ENCODE measurements at places on chromosomes 2 and 18. TPM values are rescaled to one million over a fixed set of nuclear protein-coding genes. Genes with fewer than 3 reads are reported as not detected.

- DNase-seq, result no peak
Measured at GRCh38 chr2:241094172-241094571, 7.9 kb downstream of the MTERF4 start.

DNA sequence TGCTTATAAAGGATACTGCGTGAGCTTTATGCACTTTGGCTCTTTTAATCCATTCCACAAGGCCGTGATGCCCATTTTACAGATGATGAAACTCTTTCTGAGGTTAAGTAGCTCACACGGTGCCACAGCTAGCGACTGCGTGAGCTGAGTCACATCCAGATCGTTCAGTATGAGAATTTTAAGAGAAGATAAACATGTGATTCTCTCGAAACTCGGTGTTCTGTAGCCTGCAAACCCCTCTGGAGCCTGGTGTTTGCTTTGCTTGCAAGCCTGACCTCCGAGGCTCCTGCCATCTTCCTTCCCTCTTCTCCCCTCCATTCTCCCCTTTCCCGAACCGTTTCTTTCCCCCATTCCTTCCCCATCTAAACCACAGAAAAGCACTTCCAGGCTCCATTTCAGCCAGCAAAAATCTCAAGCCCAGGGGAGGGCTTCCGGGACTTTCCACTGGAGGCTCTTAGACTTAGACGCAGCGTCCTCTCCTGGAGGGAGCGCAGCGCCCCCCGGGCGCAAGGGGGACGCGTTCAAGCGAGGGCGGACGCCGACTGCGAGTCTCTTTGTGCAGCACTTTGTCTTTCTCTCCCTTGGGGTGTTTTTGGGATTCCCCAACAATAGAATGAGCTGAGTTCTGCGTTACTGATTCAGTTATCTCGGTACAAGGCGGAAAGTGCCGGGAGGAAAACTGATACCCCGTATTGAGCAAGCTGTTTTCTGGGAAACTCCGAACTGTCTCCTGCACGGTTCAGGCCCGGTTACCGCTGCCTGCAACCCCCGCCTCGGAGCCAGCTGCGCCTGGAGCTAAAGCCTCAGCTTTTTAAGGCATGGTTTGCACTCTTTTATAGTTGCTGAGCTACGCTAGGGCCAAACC, 38.0 kb downstream of the CYP1B1 start:
- DNase-seq, result peak; percentile 67

DNA sequence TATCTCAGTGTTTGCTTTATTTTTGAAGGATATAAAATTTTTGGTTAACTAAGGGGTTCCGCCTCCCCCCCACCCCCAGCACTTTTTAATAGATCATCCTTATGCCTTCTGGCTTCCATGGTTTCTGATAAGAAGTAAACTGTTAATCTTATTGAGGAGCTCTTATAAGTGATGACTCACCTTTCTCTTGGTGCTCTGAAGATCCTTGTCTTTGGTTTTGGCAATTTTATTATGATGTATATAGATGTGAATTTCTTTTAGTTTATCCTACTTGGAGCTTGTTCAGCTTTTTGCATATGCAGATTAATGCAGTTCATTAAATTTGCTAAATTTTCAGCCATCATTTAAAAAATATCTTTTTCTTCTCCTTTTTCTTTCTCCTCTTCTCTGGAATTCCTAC, 91.7 kb upstream of the CTAGE1 start:
- no peak for DNase-seq

GRCh38 chr18:56825878-56826277, 174.7 kb downstream of the WDR7 start:
- no peak for DNase-seq

GRCh38 chr2:59985923-59986322, 567.5 kb downstream of the BCL11A start:
- no peak for DNase-seq

DNA sequence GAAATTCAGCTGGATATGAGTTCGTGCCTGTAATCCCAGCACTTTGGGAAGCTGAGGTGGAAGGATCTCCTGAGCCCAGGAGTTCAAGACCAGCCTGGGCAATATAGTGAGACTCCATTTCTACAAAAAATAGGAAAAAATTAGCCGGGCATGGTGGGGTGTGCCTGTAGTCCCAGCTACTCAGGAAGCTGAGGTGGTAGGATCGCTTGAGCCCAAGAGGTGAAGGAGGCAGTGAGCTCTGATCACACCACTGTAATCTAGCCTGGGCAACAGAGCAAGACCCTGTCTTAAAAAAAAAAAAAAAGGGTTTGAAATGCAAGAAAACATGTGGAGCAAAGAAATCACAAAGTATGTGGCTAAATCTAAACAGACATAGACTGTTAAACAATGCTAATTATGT, 9.8 kb downstream of the CGREF1 start:
- DNase-seq, result no peak

DNA sequence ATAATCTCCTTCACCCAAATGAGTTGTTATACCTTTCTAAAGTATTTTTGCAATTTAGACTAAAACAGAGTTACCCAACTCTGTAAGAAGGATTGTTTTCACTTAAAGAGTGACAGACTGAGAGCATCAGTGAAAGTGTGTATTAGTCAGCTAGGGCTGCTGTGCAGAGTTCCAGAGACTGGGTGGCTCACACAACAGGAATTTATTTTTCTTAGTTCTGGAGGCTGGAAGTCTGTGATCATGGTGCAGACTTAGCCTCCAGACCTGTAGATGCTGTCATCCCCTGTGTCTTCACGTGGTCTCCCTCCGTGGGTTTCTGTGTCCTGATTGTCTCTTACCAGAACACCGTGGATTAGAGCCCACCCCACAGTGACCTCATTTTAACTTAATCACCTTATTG, 40.0 kb downstream of the BCL2L11 start:
- DNase-seq, result no peak

DNA sequence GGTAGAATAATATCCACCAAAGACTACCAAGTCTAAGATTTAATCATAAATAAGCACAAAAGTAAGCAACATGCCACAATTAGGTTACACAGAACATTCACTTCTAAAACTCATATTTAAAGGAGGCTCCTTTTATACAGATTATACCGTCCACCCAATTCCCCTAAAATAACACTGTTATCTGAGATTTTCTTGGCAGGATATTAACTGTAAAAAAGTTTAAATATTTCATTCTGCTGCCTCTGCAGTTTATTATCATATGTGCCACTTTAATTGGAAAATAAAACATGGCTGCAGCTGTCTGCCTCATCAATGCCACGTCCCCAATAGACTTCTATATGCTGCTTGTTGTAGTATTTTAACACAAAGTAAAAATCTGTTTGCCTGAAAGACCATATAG, 140.9 kb downstream of the DTNB start:
- DNase-seq, result no peak

DNA sequence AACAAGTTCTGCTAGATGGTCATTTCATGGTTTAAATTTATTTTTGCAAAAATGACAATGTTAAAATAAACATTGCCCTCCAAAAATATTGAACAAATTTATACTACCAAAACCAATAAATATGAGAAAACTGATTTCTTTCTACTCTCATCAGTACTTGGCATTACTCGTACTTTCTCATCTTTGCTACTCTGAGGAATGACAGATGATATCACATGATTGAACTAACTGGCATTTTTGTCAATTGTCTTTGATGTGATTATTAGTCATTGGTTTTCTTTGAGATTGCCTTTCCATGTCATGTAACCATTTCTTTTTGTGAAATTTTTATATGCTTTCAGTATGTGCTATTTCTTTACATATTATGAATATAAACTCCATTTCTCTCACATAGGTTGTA, 167.0 kb upstream of the ITGA4 start:
- no peak for DNase-seq

DNA sequence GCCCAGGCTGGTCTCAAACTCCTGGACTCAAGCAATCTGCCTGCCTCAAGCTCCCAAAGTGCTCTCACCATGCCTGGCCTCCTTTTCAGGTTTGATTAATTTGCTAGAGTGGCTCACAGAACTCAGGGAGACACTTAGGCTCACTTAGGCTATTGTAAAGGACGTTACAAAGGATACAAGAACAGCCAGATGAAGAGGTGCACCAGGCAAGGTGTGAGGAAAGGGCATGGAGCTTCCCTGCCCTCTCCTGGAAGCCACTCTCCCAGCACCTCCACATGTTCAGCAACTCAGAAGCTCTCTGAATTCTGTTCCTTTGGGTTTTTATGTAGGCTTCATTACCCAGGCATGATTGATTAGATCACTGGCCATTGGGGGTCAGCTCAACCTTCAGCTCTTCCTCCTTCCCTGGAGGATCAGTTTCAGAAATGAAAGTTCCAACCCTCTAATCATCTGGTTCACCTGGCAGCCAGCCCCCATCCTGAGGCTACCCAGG, 78.7 kb upstream of the RGPD5 start:
- no peak for DNase-seq

The ACYP2 gene
- total RNA-seq, result 62.6 TPM

The MAP3K19 gene
- total RNA-seq, result not detected

The POTEC gene
- total RNA-seq, result not detected
